Fibroblast of skin of scalp (primary cell): ENCODE measurements at places on chromosomes 13 and 19.

DNA sequence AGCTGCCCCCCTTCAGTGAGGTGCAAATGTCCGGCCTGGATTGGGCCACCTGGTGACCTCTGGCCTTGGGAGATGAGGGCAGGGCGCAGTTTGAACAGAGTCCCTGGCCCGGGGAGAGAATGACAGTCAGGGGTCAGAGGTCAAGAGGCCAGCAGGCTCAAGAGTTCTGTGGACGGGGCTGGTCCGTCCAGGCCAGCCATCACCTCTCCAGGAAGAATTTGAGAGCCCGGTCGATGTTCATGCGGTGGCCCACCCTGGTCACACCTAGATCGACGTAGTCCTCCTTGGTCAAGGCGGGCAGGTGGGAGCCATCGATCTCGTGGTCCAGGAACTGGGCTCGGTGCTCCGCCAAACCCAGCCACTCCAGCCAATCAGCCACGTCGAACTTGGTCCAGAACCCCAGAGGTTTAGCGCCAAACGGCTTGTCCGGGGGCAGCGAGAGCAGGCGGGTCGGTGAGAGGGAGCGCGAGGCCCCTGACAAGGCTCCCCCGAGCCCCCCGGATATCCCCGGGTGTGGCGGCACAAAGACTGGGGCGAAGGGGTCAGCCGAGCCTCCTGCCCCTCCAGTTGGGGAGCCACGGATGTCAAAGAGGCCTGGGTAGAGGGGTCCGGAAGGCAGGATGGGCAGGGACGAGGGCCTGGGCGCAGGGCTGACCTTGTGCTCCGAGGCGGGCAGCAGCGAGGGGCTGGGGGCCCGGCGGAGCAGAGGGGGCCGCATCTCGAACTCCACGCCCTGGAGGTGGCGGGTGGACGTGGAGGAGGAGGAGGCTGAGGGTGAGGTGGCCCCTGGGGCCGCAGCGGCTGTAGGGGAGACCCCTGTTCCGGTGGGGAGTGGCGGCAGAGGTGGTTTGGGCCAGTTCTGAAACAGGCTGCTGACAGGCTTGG is 12.8 kb downstream of the C19orf81 start:
- DNase-seq = no peak

DNA sequence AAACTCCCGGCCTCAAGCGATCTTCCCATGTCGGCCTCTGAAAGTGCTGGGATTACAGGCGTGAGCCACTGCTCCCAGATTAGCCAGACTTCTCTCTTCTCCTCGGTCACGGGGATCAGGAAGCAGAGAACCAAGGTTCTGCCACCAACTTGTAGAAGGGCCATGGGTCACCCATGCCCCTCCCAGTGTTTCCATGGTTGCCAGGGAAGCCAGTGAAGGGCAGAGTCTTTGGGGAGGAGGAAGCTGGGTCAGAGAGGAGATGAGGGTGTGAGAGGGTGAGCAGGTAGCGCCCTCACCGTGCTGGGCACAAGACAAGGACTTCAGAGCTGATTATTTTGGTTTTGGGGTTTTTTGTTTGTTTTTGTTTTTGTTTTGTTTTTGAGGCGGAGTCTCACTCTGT is 77.1 kb downstream of the GNG7 start:
- no peak for DNase-seq

DNA sequence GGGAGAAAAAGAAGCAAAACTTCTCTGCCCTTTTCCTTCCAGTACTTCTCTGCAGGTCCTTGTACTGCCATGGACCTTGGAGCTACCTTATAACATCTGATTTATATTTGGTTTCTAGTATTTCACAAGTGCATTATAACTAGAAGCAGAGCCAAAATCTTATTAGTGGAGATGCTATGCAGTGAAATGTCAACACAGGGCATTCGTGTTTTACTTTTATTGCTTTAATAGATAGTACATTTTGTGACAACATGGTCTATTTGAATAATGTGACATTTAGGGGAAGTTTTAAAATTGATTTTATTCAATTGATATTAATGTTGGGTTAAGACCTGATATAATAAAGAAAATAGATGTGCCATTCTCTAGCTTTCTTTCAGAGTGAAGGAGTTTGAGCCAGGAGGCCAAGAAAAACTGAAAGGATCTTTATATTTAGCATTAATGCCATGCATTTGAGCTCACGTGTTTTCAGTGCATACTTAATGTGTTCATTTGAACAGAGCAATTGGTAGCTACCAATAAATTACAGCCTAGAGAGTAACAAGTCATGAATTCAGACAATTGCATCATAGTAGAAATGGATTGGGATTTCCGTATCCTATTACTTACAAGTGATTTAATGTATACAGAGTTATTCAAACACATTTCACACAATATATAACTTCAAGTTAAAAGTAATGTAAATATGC is 863.8 kb downstream of the GPC5 start:
- DNase-seq = no peak

DNA sequence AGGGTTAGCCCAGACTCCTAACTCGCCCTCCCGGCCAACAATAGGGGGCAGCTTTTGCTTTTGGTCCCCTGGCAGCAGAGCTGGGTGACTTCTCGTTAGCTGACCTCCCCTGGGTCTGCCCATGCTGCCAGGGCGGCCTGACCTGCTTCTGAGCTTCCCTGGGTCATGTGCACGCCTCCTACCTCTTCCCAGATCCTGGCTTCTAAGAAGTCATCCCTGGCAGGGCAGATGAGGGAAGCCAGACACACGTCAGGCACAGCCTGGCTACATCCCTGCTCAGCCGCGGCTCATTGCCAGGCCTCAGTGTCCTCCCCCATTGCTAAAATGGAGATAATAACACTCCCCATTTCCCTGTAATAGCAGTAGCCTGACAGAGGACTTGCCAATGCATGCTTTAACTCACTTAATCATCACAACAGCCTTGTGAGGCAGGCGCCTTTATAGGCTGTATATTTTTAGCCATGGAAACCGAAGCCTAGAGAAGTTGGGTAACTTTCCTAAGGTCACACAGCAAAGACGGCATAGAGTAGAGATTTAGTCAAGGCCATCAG is 2.1 kb downstream of the KCNK6 start:
- no peak for DNase-seq

DNA sequence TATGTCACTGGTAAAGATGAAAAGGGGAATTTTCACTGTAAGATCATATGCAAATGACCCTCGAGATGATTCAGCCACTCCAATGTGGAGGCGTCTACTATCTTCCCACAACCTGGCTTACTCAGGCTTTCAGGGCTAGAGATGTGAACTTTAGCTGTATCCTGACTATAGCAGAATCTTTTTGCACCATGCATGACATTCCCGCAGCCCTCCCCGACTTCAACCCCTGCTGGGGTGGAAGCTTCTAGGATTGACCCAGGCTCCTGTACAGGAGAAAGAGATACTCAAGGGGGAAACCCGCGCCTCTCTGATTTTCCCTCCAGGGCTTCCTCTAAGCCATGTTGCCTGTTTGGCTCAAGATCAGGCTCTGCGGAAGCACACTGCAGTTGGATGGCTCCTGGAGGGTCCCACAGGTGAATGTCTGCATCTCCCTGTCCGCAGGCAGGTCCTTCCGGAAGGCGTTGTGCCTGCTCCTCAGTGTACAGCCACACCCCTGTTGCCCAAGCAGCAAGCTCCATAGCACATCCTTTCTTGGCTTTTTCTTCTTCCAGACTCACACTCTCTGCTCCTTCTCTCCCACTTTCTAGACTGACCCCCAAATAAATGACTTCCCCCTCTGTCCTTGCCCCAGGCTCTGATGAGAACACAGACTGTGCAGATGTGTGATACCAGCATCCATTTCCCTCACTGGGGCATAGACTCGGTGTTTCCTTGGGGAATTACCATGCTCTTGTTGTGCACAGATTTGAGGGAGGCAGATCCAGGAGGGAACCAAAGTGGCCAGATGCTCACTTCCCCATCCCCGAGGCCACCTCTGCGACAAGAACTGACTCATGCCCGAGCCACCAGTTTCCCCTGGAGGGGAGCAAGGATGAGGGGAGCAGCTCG is 29.1 kb upstream of the POP4 start:
- no peak for DNase-seq

DNA sequence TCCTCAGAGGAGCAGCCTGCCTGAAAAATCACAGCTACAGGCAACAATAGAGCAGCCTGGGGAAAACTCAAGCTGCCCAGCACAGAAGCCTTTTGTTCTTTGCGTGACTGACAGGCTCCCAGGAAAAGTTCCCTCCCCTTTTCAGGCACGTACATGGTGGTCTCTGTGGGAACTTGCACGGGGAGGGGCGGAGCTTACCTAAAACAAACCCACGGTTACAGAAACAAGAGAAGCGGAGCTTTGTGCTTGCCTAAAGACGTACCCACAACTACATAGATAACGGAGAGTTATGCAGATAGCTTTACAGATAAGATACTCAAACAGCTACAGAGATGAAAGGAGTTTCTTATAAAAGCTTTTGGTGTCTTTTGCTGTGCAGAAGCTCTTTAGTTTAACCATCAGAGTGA is 11.4 kb downstream of the ETFB start:
- no peak for DNase-seq

DNA sequence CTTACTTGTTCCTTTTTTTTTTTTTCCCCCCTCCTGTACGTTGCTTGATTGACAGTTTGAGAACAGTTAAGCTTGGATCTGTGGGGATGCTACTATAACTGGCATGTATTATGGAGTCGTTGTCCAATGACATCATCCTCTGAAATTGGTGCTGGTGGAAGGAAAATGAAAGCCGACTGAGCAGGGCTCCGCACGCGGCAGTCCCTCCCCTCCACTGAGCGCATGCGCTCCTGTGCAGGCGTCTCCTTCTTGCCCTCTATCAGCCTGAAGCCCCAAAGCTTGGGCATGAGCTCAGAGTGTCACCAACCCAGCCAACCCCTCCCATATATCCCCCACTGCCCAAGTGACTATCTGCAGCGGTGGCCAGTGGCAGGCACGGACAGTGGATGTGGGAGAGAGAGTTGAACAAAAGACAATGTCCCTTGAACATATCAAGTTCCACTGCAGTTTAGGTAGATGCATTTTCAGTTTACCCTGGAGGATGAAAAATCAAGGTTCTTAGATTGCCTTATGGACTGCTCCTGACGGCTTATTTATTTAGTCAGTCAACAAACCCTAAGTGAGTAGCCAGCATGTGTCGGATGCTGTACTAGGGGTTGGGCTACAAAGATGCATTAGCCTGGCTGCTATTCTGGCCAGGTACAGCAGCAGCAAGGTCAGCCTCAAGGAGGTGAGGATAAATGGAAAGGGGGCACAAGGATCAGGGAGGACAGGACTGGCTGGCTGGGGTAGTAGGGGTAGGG is 20.8 kb downstream of the MBNL2 start:
- DNase-seq = no peak

DNA sequence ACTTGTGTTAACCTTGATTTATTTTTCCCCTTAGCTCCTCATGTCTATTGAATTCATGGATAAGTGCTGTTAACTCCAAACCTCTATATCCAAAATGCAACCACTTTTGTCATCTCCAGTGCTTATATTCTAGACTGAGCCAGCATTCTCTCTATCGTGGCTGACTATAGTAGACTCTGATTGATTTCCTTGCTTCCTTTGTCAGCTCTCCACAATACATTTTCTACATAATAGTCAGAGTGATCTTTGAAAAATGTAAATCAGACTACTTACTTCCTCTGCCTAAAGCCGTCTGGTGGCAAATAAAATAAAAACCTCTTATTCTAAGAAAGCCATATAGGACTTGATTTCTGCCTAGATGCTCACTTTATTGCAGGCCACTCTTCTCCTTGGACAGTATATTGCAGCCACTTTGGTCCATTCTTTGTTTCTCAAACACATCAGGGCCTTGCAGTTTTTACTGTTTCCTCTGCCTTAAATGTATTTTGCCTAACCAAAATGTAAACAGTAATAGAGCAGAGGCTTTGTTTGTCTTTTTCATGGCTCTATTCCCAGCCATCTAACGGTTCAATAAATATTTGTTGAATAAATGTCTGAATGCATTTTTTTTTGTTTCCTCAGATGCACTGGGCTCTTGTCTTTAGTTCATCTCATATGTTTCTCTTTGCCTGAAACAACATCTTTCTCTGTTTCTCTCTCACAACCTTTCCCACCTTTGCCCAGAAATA is 243.6 kb upstream of the CSNK1A1L start:
- DNase-seq = no peak

DNA sequence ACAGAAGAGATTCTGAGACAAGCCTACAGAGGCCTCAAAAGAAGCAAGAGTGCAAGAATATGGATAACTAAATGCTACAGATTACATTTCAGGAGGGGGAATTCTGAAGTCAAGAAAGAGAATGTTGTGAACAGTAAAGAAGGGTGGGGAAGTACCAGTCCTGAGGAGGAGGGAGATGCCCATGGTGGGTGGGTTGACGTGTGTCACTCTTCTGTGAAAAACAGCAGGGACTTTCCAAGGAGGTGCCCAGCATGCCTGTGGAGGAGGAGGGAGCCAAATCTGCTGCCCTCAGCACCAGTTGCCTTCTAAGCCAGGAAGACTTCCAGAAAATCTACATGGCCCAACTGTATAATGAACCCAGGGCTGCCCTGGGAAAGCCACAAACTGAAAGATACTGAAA is 87.7 kb downstream of the SGCG start:
- DNase-seq = no peak

DNA sequence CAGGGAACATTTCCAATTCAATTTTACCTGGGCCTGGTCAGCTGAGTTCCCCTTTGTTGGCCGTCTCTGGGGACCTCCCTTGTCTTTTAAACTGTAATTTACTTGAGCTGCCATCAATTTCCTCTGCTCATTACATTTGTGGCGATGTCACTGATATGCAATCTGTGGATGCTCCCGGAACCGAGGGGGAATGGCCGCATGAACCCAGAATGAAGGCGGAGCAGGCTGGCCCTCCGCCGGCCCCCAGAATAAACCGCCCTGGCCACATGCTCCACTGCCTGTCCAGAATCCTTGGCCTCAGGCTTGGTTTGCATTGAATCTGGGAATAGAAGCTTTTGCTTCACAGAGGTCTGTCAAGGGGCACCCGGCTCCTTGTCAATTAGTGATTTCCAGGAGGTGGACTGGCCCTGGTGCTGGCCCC is 276.8 kb downstream of the TEX29 start:
- no peak for DNase-seq

- no peak for DNase-seq
Observed at GRCh38 chr13:50463719-50464118, 379.8 kb downstream of the DLEU7 start.

- DNase-seq = no peak
Observed at GRCh38 chr19:16359074-16359473, 34.4 kb downstream of the KLF2 start.

DNA sequence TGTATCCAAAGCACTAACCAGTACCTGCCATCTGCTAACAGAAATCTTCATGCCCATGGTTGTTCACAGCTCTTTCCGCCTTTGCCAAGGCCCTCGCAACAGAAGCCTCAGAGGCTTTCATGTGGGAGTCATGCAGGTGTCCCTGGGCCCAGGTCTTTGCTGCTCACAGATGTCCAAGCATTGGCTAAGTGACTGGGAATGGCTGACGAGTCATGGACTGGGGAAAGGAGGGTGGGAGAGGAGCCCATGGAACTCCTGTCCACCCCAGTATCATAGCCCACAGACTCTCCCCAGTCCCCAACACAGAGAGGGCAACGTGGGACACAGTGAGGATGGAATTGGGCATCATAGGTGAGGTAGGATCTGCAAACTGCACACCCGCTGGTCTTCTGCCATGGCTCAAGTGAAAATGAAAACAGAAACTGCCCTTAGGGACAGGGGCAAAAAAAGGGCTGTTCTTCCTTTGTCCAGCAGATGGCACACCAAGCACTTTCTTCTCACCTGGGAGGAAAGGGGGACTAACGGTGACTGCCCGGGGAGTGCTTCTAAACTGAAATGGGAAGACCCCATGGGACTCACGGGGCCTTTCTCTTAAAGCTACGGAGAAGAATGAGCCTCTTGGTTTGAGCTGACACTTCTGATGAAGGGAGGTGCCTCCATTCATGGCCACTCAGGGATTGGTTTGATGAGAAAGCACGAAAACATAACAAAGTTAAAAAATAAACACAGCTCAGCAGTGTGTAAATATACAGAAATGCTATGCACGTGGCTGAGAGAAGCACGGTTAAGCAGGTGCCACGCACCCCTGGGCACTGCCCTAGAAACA is 11.1 kb upstream of the DHRS12 start:
- DNase-seq = peak; percentile 48
